Stimulated activated effector memory CD8-positive, alpha-beta T cell treated with anti-CD3 and anti-CD28 coated beads, Interleukin-12 subunit alpha, Interleukin-12 subunit beta, amount 100 ng/mL, for 72 hours (primary cell): ENCODE measurements at places on chromosomes 7 and 10.
A peak's percentile ranks its signal among the peaks of the same experiment; 100 is the strongest.

DNA sequence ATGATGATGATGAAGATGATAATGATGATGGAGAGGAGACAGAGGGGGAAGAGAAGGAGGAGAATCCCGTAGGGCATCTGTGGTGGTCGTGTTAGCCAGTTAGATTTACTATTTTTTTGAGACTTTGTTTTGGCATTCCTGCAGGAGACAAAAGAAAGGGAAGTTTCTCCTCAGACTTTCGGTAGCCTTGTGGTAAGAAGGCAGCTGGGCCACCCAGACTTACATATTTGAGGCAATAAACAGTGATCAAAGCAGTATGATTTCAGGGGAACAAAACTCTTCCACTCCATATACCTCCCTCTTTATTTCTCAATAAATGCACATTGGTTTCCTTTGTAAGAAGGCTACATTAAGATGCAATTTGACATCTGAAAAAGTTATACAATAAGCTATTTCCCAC lies 32.4 kb upstream of the BICC1 start:
- no peak for DNase-seq

- no peak for DNase-seq
These were observed 152.3 kb downstream of the EGFR start for GRCh38 chr7:55171157-55171556.

GRCh38 chr7:156305351-156305750 lies 335.2 kb upstream of the RNF32 start:
- DNase-seq, result no peak

DNA sequence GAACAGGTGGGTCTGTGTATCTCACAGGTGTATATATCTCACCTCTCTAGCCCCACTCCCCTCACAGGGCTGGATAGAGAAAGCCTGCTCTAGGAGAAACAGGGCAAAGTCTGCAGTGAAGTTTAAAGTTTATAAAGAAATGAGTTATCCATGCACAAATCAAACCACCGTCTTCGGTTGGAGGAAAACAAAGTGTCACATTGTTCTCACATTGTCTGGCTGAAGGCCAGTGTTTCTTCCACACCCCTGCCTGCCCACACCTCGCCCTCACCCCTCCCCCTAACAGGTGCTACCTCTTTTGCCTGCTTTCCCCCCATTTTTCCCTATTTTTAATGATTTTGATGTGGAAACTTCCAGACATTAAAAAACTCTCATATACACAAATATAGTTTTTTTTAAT lies 25.8 kb downstream of the AQP1 start:
- DNase-seq, result no peak

DNA sequence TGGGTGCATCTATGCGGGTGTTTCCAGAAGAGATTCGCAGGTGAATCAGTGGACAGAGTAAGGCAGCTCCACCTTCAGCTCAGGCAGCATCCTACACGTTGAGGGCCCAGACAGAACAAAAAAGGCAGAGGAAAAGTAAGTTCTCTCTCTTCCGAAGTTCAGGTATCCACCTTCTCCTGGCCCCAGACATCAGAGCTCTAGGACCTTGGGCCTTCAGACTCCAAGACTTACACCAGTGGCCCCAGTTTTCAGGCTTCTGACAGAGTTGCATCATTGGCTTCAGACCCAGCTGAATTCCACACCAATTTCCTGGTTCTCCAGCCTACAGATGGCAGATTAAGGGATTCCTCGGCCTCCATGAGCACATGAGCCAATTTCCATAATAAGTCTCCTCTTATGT lies 102.2 kb upstream of the GPR26 start:
- no peak for DNase-seq

- no peak for DNase-seq
These were observed 108.1 kb upstream of the INSIG1 start for GRCh38 chr7:155189590-155189989.

- DNase-seq, result no peak
These were observed at the start of gene CHST15 for GRCh38 chr10:124092860-124093773. TSS of gene CHST15 (minus strand) at chr10:124093598. CDS start at chr10:124046212, 47,386 bp downstream.

GRCh38 chr10:131184503-131184902 lies 127.0 kb downstream of the TCERG1L start:
- no peak for DNase-seq

DNA sequence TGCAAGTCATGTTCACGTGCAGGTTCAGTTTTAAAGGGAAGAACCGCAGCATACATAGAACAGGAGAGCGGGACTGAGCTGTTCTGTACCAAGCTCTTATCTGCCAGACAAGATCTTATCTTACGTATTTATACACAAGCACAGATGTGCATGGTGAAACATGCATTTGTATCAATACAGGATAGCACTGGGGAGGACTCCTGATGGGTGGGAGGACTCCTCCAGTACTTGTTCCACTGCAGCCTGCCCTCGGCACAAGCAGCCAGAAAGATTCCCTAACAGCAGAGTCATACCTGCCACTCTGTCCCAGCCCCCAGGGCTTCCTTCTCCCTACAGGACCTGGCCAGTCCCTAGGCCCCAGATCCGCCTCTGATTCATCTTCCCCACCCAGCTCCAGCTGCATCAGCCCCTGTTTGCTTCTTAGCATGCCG lies 13.2 kb upstream of the PRKCQ start:
- no peak for DNase-seq

DNA sequence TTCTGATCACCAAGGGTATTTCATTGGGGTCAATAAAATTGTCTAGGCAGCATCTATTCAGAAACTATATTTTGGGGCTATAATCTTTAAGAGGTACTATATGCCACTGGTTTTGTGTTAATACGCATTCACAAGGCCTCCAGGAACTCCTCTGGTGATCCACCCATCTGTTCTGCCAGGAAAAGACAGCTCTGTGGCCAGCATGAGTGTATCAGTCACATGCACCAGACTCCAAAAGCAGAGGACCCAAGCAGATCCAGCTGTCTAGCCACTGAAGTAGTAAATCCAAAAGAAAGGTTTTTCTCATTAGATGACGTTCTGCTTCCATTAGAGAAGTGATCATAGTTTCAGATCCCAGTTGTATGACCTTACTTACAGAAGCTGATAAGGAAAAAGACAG lies 199.6 kb upstream of the CELF2 start:
- no peak for DNase-seq

DNA sequence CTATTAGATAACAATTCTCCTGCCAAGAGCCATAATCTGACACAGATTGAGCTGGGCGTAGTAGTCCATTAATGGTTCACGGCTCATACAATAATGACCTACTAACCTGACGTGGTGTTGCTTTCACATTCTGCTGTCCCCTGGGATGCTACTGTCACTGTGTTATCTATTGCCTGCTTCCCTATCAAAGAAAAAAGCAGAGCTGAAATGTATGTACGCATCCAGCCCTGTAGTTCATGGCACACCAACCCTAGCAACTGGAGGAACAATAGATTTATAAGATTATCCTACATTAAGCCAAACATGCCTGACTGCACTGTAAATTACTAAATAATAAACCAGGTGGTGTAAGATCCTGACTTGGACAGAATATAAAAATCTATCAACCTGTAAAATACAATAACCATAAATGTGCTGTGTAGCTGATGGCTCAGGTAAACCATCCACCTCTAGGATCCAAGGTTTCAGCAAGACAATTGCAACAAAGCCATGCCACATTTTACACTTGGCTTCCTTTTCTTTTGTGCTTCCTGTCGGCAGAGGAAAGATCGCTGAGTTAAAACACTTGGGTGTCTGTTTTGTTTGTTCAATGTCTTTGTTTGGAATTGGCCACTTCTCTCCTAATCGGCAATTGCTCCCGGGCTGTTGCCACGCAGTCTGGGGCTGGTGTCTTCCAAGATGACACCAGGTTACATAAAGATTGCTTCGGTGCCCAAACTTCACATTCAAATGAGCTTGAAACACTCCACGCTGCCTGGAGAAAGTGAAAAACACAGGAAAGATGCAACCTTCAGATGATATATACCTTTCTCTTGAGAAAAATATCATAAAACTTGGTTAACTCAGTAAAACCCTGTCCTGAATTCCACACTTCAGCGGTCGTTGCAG lies 143.9 kb upstream of the MGMT start:
- no peak for DNase-seq

DNA sequence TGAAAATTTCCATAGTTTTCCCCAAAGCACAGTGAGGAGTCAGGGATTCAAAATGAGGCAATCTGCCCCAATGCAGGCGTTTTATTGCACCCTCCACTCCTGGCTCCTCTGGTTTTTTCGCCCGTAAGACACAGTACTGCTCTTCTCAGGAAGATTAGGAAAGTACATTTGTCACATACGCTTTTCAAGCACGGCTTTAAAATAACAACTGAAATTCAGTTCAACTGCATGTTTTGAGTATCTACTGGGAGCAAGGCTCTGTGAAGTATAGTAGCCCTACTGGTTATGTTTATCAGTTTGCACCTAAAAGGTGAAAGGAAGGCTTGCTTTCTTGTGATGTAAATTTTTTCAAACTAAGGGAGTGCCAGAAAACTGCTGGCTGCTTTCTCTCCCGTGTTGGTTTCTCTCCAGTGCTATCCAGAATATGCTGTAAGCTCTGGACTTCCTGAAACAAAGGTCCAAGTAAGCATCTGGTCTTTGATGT lies 1.9 kb upstream of the SGMS1 start:
- DNase-seq, result no peak

- peak; percentile 54 for DNase-seq
These were observed 17.7 kb downstream of the OCM2 start for GRCh38 chr7:97971990-97972943.

DNA sequence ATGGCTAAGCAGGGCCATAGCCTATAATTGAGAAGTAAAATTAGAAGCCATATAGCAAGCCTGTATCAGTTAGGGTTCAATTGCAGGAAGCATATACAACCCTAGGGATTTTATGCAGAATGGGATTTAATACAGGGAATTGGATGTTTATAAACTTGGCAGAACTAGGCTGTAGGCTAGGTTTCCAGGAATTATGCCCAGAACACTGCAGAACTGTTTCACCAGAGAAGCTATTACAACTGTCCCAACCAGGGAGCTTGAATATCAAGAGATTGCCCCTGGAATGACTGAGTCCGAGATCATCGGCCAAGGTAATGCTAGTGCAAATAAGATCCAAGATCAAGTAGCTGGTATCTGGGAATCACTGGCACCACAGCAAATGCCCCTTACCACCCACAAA lies 64.0 kb downstream of the PRR15 start:
- no peak for DNase-seq

GRCh38 chr10:106637873-106638272 lies 526.6 kb downstream of the SORCS1 start:
- no peak for DNase-seq

- DNase-seq, result no peak
These were observed 16.5 kb upstream of the ARL4A start for GRCh38 chr7:12670743-12671520.

DNA sequence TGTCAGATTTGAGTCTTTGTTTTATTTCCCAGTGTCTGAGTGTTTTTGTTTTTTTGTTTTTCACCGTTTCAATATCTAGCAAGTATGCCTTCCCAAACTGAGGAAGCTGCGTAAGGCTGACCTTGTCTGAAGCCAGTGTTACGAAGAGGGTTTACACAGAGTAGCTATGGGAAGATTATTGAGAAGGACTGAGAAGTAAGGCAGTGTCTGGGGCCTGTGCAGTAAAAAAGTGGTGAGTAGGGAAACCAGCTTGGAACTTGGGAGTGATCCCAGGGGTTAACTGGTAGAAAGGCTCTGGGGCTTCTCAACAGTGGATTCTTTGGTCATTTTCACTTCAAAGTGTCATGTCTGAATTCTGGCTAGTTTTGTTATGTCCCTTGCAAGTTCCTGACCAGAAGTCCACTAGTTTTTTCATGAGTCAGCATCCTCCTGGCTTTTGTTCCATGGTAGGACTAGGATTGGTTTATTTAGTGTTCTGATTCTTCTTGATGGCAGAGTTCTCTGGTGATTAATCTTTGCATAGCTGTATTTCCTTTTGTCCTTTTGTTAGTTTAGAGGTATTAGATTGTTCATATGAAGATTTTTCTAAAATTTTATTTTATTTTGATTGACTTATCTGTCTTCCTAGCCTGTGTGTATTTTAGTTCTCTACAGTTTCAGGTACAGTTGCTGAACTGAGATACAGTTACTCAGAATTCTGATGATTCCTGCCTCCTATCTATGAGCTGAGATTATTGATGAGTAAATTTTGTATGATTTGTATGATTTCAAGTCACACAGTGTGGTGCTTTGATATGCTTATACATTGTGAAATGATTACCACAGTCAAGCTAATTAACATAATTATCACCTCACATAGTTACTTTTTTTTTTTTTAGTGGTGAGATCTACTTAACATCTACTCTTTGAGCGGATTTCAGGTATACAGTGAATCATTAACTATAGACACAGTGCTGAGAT lies 19.0 kb downstream of the GARS1 start:
- no peak for DNase-seq

DNA sequence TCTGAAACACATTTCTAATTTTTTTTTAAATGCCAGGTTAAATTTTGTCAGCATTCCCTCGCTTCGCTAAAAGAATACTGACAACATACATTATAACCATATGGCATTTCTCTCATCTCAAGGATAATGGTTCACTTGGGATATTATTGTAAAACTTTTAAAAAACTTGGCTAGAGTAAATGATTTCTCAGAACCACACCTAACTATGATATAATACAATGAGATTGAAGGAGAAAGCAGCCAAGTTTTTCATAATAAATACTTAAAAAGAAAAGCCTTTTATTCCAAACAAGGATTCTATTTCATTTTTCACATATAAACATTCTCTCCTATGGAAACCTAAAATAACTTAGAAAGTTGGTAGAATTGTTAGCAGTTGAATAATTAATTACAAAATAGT lies 413.9 kb downstream of the HGF start:
- no peak for DNase-seq

- DNase-seq, result peak; percentile 47
These were observed 166.6 kb downstream of the ARHGAP21 start for GRCh38 chr10:24556750-24557742.

DNA sequence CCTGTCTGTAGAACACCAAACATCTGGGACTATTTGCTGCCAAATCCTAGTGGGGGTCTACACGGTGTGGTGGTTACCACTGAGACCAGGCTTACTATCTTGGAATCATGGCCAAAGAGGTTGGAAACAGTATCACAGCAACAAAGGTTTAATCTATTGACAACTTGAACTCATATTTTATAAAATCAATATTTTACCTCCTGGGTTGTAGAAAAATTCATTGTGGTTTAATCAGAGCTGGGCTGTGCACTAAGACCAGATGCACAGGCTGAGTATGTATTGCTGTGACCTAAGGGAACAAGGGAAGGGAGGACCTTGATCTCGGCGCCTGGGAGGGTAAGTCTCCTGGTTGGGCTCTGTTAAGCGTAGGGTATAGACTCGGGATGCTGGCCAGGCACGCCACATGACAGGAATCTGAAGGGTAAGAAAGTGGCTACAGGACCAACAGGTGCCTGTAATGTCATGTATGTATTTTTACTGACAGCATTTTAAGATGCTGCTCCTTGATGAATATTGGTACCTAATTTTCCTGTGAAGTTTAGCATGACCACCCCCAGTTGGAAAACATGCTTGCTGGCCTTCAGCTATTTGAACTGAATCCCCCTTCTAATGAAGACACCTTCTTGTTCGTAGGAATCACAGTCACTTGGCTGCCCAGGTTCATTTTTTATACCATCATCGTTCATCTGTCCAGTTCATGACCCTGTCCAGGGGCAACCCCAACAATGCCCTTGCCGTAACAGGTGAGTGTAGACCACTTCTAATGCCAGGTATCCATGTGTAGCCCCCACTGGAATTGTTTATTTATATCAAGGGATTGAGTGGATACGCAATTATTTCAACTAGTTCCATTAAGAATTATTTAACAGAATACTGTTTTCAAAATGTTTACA lies 79.5 kb downstream of the EZH2 start:
- no peak for DNase-seq
